ENCODE measurements at places on chromosomes 12 and 14.

GRCh38 chr12:102438047-102438826, 42.1 kb downstream of the IGF1 start:
- no peak for DNase-seq

GRCh38 chr14:24351517-24351916, 11.7 kb upstream of the RIPK3 start:
- DNase-seq: no peak

DNA sequence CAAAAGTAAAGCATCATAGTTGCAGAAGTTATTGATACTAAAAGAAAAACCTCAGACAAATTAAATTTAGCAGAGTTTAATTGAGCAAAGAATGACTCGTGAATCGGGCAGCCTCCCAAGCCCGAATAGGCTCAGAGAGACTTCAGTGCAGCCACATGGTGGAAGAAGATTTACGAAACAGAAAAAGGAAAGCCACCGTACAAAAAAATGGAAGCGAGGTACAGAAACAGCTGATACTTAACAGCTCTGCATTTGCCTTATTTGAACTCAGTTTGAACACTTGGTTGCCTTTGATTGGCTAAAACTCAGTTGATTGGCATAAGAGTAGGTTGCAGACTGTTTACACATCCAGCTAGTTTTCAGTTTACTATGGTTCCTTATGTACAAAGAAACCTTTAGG, 12.9 kb downstream of the TTC9 start:
- no peak for DNase-seq

GRCh38 chr12:6084969-6085450, 39.5 kb downstream of the VWF start:
- no peak for DNase-seq

DNA sequence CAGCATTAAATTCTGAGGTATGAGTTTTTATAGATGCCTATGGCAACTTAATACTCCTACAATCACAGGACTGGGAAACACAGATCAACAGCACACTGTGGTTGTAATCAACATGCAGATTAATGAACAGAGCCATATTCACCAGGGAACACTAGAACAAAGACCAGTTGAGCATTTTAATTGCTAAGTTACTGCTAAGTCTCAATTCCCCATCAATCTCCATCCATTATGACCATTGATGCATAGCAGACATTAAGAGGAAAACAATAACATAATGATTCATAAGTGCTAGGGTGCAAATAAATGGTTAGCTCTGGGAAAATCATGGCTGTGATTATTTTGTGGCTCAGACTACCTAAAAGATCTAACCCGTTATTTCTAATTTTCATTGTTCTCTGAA, 505.6 kb downstream of the TRHDE start:
- no peak for DNase-seq

GRCh38 chr14:101217616-101218371, 314.3 kb upstream of the RTL1 start:
- peak; percentile 26 for DNase-seq

DNA sequence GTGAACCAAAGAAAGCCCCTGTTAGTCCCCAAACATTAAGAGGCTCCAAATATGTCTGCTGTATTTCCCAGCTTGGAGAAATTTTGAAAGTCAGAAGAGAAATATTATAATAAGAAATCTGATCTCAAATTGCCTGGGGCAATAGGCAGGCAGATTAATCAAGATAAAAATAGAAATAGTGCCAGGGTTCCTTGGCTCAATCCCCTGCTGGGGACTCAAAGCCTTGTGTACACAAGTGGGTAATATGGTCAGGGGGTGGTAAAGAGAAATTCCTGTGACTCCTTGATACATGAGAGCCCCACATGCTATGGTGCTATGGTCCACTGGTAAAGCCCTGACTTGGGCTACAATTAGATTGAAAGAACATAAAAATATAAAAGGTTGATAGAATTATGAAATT, 41.3 kb upstream of the ARID2 start:
- no peak for DNase-seq

DNA sequence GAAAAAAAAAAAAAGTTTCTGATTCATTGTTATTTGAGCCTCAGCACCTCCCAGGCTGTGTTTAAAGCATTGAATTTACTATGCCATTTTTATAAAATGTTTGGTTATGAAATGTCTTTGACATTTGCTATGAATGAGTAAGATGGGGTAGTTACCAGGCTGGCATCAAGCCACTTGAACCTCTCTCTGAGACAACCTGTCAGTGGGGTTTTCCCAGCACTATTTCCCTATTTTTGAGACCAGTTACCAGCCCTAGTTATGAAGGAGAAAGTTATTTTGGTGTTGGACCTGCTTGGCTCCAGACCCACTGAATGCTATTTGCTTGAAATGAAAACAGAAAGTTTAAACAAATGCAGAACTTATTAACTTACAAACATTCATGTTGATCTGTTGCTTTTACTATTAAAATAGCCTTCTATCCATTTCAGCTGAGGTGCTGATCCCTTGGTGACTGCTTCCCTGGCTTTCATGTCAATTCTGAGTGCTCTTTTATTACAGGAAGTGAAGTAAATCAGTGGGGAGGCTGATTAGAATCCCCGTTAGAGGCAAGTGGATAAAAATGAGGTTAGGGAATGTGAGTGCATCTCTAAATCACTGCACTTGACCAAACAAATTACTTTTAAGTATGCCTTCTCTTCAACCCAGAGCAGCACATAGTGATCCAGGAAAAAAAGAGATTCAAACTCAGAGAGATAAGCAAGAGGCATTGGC, 37.8 kb downstream of the LLPH start:
- no peak for DNase-seq

GRCh38 chr12:70451528-70451927, 85.4 kb downstream of the KCNMB4 start:
- DNase-seq: no peak

GRCh38 chr12:107560165-107560898, 125.3 kb upstream of the PWP1 start:
- no peak for DNase-seq

GRCh38 chr14:35117112-35117511, 4.7 kb downstream of the PPP2R3C start:
- DNase-seq: no peak

GRCh38 chr14:100237735-100238418, 1.1 kb upstream of the YY1 start:
- peak; percentile 77 for DNase-seq

DNA sequence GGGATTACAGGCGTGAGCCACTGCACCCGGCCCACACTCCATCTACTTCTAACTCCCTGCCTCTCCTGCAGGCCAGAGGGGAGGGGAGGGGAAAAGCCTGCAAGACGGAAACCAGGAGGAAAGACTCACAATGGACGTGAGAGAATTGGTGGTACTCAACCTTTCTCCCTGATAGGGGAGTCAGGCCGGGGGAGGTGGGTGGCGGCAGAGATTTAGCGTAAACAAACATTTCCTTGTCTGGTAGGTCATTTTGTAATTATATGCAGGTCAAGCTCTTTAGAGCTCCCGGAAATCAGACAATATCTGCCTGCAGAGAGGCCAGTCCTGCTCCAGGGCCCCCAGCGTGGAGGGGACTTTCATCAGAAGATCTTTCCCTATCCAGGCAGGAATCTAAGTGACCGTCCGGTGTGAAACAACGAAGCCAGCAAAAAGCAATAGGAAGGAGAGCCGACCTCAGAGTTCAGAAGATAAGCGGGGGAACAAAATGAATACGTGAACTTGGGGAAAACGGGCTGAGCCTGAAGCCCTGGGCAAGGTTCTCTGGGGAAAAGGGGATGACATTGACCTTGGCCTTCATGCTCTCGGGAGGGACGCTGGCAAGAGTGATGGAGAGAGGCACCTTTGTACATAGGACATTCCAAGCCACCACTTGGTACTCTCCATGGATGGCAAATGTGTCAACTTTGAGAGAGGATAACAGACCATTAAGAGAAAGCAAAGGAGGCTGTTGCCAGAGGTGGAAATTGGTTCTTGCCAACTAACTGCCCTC, 62.3 kb downstream of the SPRING1 start:
- DNase-seq: no peak

DNA sequence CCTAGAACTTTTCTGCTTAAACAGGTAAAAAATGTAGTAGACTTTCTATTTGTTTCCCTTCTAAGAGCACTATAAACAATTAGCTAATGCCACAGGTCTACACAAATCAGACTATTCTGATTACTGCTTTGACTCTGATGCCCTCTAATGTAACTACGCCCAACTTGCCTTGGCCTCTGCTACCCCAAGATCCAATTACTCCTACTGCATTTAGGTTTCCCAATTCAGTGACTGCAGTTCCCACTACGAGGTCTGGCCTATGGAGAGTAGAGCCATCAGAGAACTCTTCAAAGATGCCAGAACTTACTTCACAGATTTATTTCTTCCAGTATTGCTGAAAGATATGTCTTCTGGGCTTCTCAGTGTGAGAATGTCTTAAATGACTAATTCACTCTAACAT, 15.3 kb upstream of the STYK1 start:
- DNase-seq: no peak

DNA sequence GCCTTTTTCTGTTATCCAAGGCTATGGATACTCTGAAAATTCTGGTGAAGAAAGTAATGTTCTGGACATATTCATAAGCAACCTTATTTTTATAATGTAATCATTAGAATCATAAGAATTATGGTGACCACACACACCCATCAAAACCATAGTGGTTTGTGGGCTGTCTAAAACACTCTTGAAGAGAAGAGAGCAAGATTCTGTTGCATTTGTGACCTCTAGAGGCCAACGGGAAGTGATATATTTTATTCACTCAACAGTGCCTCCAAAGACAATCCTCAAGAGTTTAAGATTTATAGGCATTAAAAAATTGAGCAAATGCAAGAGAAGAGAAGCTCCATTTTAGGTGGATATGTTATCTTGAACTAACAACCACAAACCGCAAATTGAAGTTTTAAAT, 68.5 kb upstream of the LGR5 start:
- DNase-seq: no peak

DNA sequence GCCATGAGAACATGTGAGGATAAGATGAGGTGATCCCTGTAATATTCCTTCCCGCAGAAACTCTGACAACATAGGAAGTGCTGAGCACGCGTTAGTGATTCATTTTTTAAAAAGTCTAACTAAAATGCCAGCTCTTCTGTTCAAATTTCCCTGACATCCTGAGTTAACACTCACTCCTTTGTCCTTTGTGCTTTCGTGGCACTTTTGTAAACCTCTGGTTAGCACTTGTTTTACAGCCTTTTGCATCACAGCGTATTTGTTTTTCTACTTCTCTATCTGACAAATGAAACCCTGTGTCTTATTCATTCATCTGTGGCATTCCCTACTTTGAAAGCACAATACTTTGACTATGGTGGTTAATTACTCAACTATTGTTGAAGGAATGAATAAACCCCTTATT, 313.6 kb downstream of the NUAK1 start:
- no peak for DNase-seq

GRCh38 chr14:71566276-71566675, 366.0 kb upstream of the RGS6 start:
- DNase-seq: no peak

DNA sequence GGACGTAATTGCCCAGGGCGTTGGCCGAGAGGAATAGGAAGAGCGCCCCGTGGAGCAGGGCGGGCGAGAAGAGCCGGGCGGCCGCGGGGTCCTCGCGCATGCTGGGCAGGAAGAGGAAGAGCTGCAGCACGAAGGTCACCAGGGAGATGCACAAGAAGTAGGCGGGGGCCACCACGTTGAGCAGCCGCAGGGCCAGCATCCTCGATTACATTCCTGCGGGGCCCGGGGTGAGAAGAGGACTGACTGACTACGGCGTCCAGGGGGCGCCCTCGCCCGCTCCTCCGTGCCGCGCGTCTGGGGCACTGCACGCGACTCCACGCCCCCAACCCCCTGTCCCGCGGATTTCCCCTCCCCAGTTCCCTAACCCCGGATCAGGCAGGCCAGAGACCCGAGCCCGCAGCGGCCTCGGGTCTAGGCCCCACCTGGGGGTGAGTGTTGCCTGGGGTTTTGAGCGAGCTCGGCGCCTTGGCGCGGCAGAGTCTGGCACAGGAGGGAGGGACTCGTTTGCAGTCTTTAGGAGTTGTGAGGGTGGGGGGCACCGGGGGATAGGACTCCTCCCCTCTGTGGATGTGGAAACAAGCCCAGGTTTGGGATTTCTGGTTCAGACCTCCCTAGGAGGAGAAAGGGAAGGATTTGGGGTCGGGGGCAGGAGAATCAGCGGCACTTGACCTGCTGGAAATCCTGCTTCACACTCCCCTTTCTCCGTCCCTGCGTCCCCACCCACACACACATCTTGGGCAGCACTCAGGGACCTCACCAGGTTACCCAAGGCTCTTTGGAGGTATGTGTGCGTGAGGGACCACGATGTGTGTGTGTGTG, 1.8 kb downstream of the ZDHHC22 start:
- DNase-seq: peak; percentile 51

DNA sequence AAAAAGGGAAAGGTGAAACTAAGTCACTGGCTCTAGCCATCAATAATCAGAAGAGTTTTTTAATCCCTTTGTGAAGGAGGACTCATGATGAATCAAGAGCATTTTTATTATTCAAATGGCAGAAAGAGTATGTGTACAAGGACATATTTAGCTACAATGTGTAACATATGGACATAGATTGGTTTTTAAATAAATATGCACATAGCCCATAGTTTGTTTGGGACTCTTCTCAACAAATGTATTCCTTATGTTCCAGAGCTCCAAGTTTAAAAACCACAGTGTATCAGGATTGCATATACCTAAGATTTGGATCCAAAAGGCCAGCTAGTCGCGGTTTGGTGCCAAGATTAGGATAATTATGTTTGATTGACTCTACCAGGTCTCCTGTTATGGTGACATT, 104.2 kb downstream of the C12orf50 start:
- no peak for DNase-seq

DNA sequence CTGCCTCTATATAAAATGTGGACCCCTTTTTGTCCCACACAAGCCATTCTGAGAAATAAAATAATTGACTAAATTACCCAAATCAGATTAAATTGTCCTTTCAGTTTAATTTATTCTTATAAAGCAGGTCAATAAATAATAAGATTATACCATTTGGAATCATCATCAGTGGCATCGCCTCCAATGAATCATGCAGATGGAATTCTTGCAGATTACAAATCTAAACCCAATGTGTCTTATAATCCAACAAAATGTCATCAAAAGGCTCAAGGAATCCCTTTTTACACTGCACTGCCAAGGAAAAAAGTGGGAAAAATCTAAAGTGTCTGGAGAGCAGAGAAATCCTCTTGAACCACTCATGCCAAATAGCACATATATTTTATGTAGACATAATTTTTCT, 138.2 kb upstream of the TSPAN8 start:
- no peak for DNase-seq

GRCh38 chr12:91441246-91441645, 258.6 kb upstream of the DCN start:
- DNase-seq: no peak

GRCh38 chr14:92581966-92582566, 68.5 kb downstream of the RIN3 start:
- DNase-seq: no peak

DNA sequence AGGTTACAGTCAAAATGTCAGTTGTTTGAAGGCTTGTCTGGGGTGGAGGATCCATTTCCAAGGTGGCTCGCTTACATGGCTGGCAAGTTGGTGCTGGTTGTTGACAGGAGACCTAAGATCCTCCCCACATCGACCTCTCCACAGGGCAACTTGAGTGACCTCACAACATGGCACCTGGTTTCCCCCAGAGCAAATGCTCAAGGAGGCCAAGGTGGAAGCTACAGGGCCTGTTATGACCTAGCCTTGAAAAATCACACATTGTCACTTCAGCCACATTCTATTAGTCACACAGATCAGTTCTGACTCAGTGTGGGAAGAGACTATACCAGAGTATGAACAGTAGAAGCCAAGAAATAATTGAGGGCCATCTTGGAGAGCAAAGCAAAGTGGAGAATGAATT, 11.3 kb upstream of the GNG2 start:
- DNase-seq: peak; percentile 80

Data from activated CD8-positive, alpha-beta memory T cell treated with anti-CD3 and anti-CD28 coated beads, Interleukin-2, amount 10 ng/mL, durations not matched to agents 7 days and 5 days (primary cell).